ENCODE measurements at places on chromosomes 7 and 10.

DNA sequence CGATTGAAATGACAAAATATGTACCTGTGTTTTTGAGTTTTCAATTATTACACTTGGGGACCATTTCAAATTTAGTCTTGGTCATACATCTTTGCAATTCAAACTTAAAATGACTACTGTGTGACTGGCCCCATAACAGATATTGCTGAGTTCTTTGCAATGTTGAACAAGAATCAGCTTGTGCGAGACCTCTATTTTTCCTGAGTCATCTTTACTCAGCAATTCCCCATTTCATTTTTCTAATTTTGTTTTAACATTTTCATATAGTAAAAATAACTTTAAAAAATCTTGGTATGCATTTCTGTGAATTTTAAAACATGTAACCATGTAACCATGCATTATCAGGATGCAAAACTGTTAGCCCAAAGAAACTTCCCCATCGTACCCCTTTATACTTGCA is 678.1 kb downstream of the ANKRD7 start:
- DNase-seq = no peak
- H3K27me3 ChIP-seq = no peaks in the 10 kb centered on the region
- no peak overlapping the region for H3K4me3 ChIP-seq
- H3K4me1 ChIP-seq = peaks cover 3% of the 10 kb centered on the region

DNA sequence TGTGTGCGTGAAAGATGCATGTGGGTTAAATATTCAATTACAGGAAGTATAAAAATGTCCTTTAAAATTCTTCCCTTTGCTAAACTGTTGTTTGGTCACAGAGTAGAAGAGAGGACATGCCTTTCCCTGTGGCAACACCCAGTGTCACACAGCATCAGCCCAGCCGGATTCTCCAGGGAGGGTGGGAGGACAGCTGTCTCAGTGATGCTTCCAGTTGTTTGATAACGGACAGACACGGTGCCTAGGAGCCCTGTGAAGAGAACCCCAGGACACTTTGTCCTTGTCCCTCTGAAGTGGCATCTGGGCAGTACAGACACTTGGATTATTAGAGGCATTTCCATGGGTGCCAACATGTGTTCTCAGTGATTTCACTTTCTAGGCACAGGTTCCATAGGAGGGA is 306.6 kb upstream of the LRGUK start:
- H3K36me3 ChIP-seq = peaks cover 12% of the 10 kb centered on the region
- no peaks in the 10 kb centered on the region for H3K27me3 ChIP-seq
- no peak for DNase-seq
- no peak overlapping the region for H3K4me3 ChIP-seq
- no peak overlapping the region for H3K27ac ChIP-seq

DNA sequence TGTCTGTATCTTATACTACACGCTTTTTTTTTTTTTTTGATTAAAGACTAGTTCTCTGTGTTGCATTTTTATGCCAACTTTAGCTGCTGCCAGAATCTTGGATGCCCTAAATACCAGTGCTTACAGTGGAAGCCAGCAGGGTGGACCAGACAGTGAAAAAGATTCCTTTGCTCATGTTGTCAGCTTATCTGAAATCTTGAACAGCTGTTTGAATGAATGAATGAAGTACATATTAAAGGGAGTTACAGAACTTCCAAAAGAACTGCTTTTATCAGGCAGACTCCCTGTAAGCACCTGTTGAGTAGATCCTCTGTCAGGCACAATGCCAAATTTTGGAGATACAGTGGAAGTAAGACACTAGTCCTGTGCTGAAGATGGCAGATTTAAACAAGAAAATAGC is 184.9 kb downstream of the PPP1R9A start:
- peaks cover 49% of the 10 kb centered on the region for H3K4me1 ChIP-seq
- no peak for DNase-seq
- H3K4me3 ChIP-seq = no peak overlapping the region
- H3K27me3 ChIP-seq = no peaks in the 10 kb centered on the region

- peaks cover 8% of the 10 kb centered on the region for H3K4me1 ChIP-seq
- no peaks in the 10 kb centered on the region for H3K36me3 ChIP-seq
- peak; percentile 84 for DNase-seq
Observed at GRCh38 chr7:1579481-1580421, 9.9 kb upstream of the PSMG3 start.

DNA sequence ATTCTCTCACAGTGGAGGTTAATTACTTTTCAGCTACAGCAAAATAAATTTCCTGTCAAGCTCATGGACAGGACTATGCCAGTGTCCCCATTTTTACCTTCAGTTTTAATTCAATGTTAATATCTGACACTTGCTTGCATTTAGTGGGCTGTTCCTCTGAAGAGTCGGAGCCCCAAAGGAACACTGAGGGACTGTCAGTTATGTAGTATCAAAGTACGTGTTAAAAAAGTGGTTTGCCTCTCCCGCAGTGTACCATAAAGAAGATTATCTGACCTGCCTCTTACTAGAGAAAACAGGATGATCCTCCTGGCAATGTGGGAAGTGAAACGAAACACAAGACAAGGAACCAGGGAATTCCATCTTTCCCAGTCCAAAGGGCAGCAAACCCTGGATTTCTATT is 1010.9 kb upstream of the PHF14 start:
- no peaks in the 10 kb centered on the region for H3K27me3 ChIP-seq
- H3K4me3 ChIP-seq = no peak overlapping the region
- DNase-seq = no peak
- no peaks in the 10 kb centered on the region for H3K36me3 ChIP-seq

GRCh38 chr10:9342885-9343570 is 1288.5 kb downstream of the GATA3 start:
- no peaks in the 10 kb centered on the region for H3K36me3 ChIP-seq
- DNase-seq = no peak
- H3K4me3 ChIP-seq = no peak overlapping the region

- no peaks in the 10 kb centered on the region for H3K27me3 ChIP-seq
- H3K36me3 ChIP-seq = no peaks in the 10 kb centered on the region
- no peak overlapping the region for H3K4me3 ChIP-seq
- no peak for DNase-seq
Observed at GRCh38 chr7:116367171-116367813, 132.2 kb upstream of the CAV2 start.

DNA sequence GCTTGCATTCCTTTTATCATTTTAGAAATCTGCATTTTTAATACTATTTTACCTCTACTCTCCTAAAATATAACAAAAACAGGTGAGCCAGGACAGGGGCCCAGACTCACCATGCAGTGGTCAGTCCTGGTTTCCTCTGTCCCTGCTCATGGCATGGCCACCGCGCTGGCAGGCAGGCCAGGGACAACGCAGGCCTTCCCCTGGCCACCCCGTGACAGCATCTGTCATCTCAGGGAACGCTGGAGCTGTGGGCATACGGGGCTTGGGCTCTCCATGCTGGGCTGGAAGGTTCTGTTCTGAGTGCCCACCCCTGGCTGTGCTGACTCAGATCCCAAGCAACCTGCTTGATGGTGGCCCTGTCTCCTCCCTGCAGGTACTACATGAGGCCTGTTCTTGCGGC is 35.1 kb upstream of the CDH23 start:
- H3K27ac ChIP-seq = no peak overlapping the region
- no peaks in the 10 kb centered on the region for H3K4me1 ChIP-seq
- H3K36me3 ChIP-seq = peaks cover 33% of the 10 kb centered on the region
- H3K27me3 ChIP-seq = no peaks in the 10 kb centered on the region
- DNase-seq = no peak

DNA sequence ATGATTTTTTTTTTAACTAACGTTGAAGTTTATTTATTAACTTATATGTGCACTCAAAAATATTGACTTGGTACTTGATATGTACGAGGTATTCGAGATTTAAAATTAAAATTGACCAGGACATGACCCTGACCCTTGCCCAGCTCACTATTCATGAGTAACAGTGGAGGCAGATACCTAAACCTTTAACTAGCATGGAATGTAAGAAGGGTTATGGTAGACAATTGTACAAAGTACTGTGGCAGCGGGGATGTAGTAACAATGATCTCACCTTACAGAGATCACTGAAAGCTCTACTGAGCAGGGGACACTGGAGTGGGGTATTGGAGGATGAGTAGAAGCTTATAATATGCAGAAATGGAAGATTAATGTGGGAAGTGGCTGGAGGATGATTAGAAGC is 60.8 kb downstream of the ADRA2A start:
- H3K4me3 ChIP-seq = no peak overlapping the region
- H3K27ac ChIP-seq = no peak overlapping the region
- DNase-seq = no peak
- H3K4me1 ChIP-seq = no peaks in the 10 kb centered on the region

DNA sequence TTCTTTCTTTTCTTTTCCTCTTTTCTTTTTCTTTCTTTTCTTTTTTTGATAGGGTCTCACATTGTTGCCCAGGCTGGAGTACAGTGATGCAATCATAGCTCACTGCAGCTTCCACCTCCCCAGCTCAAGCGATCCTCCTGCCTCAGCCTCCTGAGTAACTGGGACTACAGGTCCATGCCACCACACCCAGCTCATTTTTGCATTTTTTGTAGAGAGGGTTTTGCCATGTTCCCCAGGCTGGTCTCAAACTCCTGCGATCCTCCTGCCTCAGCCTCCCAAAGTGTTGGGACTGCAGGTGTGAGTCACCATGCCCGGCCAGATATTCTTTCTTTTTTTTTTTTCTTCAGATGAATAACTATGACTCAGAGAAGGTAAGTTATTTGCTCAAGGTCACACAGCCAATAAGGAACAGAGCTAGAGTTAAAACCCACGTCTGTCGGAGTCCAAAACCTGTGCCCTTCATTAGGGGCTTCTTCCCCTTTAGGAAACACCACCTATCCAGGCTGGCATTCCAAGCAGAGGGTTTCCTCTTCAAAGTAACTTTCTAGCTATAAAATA is 28.1 kb upstream of the DNMBP start:
- no peaks in the 10 kb centered on the region for H3K27me3 ChIP-seq
- H3K27ac ChIP-seq = peak overlapping the region; percentile 39
- no peak overlapping the region for H3K4me3 ChIP-seq
- no peak for DNase-seq

GRCh38 chr10:7486528-7486927 is 75.7 kb upstream of the SFMBT2 start:
- H3K27me3 ChIP-seq = peaks cover 34% of the 10 kb centered on the region
- no peak for DNase-seq
- no peak overlapping the region for H3K4me3 ChIP-seq
- peaks cover 15% of the 10 kb centered on the region for H3K4me1 ChIP-seq
- H3K36me3 ChIP-seq = no peaks in the 10 kb centered on the region

GRCh38 chr7:95511716-95512260 is 26.0 kb downstream of the ASB4 start:
- no peaks in the 10 kb centered on the region for H3K4me1 ChIP-seq
- H3K4me3 ChIP-seq = no peak overlapping the region
- H3K36me3 ChIP-seq = no peaks in the 10 kb centered on the region
- no peak overlapping the region for H3K27ac ChIP-seq
- no peak for DNase-seq
- H3K27me3 ChIP-seq = no peaks in the 10 kb centered on the region

DNA sequence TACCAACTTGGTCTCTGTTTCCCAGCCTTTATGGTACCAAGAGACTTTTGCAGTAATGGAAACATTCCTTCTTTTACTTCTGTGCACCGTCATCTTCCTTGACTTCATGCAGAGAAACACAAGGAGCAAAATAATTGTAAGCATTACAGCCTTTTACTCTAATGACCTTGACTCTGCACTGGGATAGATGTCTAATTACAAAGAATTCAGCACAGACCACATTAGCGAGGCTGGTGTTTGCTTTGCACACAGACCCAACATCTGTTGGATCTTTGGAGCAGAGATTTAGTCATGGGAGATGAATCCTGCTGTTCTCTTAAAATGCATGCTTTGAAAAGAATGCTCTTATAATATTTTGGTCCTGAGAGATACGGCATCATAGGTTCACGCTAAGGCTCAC is 261.6 kb downstream of the TWIST1 start:
- no peak overlapping the region for H3K4me3 ChIP-seq
- H3K27ac ChIP-seq = no peak overlapping the region
- H3K27me3 ChIP-seq = no peaks in the 10 kb centered on the region

- H3K27ac ChIP-seq = no peak overlapping the region
- H3K36me3 ChIP-seq = no peaks in the 10 kb centered on the region
- peaks cover 3% of the 10 kb centered on the region for H3K4me1 ChIP-seq
- no peak for DNase-seq
Observed at GRCh38 chr10:79555354-79556309, 4.6 kb downstream of the SFTPA2 start.

DNA sequence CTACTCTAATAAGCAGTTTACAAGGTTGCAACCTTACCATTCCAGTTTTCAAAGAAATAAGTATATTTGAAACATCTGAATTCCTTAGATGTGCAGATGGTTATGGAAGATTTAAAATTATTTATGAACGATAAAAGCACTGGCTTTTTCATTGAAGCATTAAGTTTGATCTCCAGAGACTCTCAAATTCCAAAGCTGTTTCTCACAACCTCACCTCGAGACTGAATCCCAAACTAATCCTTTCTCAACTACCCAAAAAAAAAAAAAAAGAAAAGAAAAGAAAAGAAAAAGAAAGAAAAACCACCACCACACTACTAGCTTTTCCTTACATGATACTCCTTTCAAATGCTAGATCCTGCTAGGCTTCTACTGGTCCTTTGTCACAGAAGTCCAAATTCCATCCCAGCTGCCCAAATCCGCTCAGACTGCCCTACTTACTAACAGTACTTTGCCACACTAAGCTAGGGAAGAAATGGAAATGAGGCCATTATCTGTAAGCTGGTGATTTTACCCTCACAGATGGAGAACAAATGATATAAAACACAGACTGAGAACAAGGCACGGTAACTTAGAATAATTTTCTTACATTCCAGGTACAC is 100.6 kb upstream of the CDK1 start:
- no peak overlapping the region for H3K4me3 ChIP-seq
- H3K27me3 ChIP-seq = no peaks in the 10 kb centered on the region
- peak overlapping the region; percentile 92 for H3K27ac ChIP-seq
- peaks cover 37% of the 10 kb centered on the region for H3K4me1 ChIP-seq
- peaks cover 49% of the 10 kb centered on the region for H3K36me3 ChIP-seq
- no peak for DNase-seq

- peaks cover 13% of the 10 kb centered on the region for H3K4me1 ChIP-seq
- peak overlapping the region; percentile 86 for H3K27ac ChIP-seq
- DNase-seq = no peak
- no peak overlapping the region for H3K4me3 ChIP-seq
Observed at GRCh38 chr10:77967611-77968022, 41.1 kb upstream of the DLG5 start.

DNA sequence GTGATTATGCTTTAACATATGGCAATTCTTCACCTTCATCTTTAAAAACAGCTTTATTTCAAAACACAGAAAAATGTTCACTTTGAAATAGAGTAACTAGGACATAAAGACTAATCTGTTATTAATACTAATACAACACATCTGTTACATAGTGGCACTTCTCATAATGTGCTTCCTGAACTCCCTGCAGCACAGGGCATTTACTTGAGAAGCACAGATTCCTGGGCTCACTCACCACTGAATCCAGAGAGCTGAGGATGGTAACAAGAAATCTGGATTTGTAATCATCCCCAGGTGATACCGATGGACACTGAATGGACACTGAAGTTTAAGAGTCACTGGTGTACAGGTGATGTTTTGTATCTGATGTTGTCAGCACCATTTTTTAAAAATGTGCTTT is 96.1 kb downstream of the COL28A1 start:
- H3K36me3 ChIP-seq = no peaks in the 10 kb centered on the region
- H3K27me3 ChIP-seq = no peaks in the 10 kb centered on the region
- no peaks in the 10 kb centered on the region for H3K4me1 ChIP-seq
- no peak for DNase-seq
- H3K27ac ChIP-seq = no peak overlapping the region
- no peak overlapping the region for H3K4me3 ChIP-seq

GRCh38 chr7:39924122-39924521 is 25.9 kb upstream of the CDK13 start:
- no peak for DNase-seq
- no peak overlapping the region for H3K27ac ChIP-seq
- peaks cover 6% of the 10 kb centered on the region for H3K27me3 ChIP-seq
- no peaks in the 10 kb centered on the region for H3K36me3 ChIP-seq
